Esophagus muscularis mucosa (tissue), 4 donors: ENCODE measurements at places on chromosomes 6 and 20. TPM values are rescaled to one million over a fixed set of nuclear protein-coding genes. Genes with fewer than 3 reads are reported as not detected.

EYA2 gene
- total RNA-seq: 3.1 TPM

HDDC2 gene
- total RNA-seq: 29.6 TPM

BTNL2 gene
- total RNA-seq: not detected

- DNase-seq: no peak
Measured at GRCh38 chr20:20012541-20012940, 4.6 kb upstream of the NAA20 start.

DNA sequence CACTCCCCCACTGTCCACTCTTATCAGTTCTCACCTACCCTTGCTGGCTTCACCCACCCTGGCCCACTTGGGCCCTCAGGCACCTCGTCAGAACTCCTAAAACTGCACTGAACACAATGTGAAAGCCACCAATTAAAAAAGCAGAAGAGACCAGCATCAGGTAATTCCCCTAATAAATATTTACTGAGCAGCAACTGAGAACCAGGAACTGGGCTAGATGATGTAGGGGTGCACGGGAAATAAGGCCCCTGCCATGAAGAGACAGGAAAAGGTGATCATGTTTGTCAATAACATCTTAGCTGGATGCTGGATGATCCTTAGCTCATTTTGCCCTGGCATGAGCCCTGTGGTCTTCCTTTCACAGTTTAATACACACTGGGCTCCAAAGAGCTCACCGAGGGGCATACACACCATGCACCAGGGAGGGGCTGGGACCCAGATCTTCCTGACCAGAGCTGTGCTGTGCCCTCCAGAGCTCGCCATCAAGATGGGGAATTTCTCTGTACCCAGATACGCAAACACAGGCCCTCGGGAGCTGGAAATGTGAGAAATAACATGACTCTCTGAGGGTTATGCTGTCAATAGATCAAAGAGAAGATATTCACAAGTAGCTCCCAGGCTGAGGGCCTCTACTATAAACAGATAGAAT lies 113.6 kb upstream of the SLC22A16 start:
- no peak for DNase-seq

DNA sequence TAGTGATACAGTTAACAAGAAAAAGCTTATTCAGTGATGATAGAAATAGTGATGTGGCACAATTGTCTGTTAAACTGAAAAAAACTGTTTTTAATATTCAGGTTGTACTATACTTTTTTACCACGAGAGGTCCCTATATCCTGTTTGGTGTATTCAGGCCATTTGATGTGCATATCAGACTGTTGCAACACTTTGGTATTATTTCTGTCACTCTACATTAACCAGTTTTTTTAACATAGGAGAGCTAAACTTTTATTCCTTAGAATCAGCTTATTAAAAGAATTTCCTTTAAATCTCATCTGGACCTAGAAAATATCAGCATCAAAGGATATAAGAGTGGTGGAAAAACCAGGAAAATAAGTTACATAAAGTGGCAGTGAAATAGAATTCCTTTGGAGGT lies 36.8 kb downstream of the TSPYL4 start:
- no peak for DNase-seq

- no peak for DNase-seq
Measured at GRCh38 chr20:38892091-38892981, 33.9 kb upstream of the FAM83D start.

- no peak for DNase-seq
Measured at GRCh38 chr20:57658447-57658832, 38.2 kb upstream of the ZBP1 start.
